ENCODE measurements at places on chromosomes 6 and 20. TPM values are rescaled to one million over a fixed set of nuclear protein-coding genes. Genes with fewer than 3 reads are reported as not detected.

Gene OPN5
- not detected for total RNA-seq

Gene IPCEF1
- 0.34 TPM for total RNA-seq

Gene GABRR1
- not detected for total RNA-seq

Gene CCN5
- not detected for total RNA-seq

Gene ARFGEF3
- 13.4 TPM for total RNA-seq

GRCh38 chr20:62352402-62353288 lies 14.5 kb downstream of the LAMA5 start:
- DNase-seq, result no peak

GRCh38 chr20:53282217-53282955 lies 310.2 kb downstream of the TSHZ2 start:
- DNase-seq, result no peak
